Skeletal muscle cell (primary cell): ENCODE measurements at places on chromosomes 6 and 20.

DNA sequence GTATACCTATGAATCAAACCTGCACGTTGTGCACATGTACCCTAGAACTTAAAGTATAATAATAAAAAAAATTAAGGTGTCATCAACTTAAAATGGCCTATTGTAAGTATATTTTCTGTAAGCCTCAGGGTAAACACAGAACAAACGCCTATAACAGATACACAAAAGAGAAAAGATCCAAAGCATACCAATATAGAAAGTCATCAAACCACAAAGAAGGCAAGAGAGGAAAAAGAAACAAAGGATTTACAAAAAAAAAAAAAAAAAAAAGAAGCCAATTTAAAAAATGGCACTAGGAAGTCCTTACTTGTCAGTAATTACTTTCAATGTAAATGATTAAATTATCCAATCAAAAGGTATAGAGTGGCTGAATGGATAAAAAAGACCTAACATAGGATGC lies 24.6 kb upstream of the ASF1A start:
- no peak for DNase-seq

DNA sequence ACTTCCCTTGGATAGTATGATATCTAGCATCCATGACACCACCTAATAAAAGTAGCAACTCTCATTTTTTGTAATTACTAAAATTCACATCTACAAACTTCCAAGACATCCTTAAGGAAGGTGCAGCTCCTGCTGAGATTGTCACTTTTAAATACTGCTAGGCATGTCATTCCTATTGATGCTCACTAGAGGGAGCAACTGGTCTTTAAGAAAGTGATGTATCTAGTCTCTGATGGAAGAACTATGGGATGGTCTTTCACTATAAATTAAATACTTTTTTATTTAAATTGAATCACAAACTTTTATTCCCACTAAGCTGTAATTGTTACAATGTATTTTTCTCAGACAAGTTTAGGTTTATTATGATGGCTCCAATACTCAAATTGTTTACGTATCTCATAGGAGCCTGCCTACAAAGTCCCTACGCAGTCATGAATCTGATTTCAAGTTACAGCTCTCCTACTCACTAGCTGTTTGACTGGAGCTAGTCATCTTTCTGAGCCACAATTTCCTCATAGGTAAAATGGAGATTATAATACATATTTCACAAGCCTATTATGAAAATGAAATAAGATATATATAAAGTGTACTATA lies 8.1 kb upstream of the TSPYL1 start:
- peak; percentile 13 for DNase-seq

DNA sequence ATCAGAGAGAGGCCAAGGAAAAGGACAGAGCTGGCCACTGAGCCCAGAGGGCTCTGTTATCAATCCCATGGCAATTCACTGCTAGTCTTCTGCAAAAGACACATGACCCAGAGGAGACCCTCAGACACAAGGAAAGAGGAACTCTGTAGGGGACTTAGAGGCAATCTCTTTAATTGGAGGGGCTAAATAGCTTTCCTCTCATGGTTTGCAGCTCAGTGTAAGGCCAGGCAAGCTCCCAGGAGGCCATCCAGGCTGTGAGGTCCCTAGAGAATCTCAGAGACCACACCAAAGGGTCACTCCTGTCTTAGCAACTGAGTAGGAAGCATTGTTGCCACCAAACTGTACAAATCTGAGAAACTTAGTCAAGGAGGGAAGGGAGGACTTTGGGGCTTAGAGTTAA lies 10.0 kb upstream of the HLA-DOA start:
- no peak for DNase-seq

- DNase-seq = no peak
Measured at GRCh38 chr20:20888266-20888656, 175.8 kb upstream of the RALGAPA2 start.

DNA sequence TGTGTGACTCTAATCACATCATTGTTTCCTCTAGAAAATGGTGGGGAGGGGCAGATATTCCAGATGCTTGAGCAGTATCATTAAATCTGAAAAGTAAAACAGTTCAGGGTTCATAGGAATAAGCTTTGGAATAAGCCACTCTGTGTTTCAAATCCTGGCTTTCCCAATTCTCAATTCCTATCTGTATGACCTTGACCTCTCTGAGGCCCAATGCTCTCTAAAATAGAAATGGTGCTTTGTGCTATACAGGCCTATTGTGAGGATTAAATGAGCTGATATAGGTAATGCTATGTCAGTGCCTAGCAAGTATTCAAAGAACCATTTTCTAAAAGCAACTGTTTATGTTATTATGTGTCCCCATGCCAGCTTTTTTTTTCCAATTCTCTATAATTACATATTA lies 209.0 kb upstream of the PRSS16 start:
- no peak for DNase-seq

GRCh38 chr6:56514395-56514794 lies 128.3 kb downstream of the DST start:
- DNase-seq = peak; percentile 69

DNA sequence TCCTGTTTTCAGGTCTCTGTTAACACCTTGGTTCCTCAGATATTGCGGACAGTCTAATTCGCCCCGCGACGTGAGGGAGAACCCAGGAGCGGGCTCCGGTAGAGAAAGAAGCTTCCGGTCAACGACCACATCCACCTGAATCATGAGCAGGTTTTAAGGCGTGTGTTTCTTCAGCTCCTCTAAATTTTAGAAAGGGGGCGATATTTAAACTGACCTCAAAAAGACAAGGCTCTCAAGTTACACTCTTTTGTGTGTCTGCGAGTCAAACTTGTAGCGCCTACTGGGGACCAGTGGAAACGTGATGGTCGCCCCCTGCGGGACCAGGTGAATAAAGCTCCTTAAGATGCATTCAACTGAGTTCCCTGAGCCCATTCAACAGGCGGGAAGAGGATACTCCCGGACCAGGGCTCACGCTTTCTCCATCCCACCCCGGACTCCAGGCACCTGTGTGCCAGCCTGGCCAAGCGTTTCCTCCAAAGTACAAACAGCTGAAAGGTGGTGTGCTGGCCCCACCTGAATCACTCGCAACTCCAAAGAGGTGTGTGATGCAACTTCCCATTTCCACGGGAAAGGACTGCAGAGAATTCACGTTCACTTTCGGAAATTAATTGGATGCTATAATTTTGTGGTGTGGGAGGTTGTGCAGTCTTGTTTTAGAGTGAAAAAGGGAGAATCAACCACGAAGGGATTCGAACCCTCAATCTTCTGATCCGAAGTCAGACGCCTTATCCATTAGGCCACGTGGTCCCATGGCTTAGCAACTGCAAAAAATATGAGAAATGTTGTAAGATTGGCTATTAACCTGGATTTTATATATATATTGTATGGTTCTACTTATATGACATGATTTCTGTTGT lies 17.0 kb downstream of the GPX5 start:
- peak; percentile 65 for DNase-seq

GRCh38 chr20:21710863-21711431 lies 5.5 kb downstream of the PAX1 start:
- no peak for DNase-seq
